ENCODE measurements at places on chromosomes 12 and 14. TPM values are rescaled to one million over a fixed set of nuclear protein-coding genes. Genes with fewer than 3 reads are reported as not detected.

Gene TUBA1B
- total RNA-seq = 2,134 TPM

Gene PAPLN
- 4.2 TPM for total RNA-seq

Gene TMEM52B
- total RNA-seq = not detected

Gene TRPV4
- 4.1 TPM for total RNA-seq

Gene BICDL1
- 9.7 TPM for total RNA-seq
